SW 1271 (cell line): ENCODE measurements at places on chromosomes 6 and 20.
A peak's percentile ranks its signal among the peaks of the same experiment; 100 is the strongest.

DNA sequence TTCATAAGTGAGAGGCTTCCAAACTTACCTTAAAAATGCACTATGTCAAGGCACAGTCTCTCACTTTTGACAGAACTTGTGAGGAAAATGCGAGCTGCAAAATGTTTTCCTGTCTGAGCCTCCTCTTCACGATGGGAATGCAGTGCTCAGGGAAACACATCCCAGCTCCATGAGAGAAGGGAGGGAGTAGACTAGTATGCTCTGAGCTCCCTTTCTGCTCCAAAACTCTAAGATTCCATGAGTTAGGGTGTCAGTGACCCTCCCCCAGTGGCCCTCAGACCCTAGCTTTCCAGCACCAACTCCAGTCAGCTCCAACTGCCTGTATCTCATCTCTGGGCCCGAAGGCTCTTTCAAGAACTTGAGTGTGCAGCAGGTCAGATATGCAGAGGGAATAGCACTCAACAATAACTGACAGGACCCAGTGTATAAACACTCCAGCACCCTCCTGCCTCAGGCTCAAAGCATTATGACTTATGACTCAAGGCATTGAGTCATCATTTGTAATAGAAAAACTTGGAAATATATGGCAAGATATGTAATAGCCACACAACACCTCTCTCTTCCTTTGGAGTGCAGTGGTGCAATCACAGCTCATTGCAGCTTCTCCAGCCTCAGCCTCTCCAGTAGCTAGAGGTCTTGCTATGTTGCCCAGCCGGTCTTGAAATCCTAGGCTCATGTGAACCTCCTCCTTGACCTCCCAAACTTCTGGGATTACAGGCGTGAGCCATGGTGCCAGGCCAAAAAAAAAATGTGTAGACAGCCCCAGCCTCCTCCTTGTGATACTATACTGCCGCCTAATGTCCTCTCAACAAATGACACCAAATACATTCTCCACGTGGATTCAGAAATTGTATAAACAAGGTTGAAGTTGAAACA, 16.7 kb upstream of the ENTPD6 start:
- DNase-seq, result peak; percentile 88

- no peak for DNase-seq
These were observed 258.1 kb downstream of the DLL1 start for GRCh38 chr6:170032706-170033309.

GRCh38 chr6:86276056-86276455, 633.4 kb upstream of the SYNCRIP start:
- DNase-seq, result no peak

GRCh38 chr6:11851387-11851786, 72.8 kb upstream of the ADTRP start:
- no peak for DNase-seq

GRCh38 chr20:51318058-51318949, 224.2 kb downstream of the NFATC2 start:
- DNase-seq, result no peak

DNA sequence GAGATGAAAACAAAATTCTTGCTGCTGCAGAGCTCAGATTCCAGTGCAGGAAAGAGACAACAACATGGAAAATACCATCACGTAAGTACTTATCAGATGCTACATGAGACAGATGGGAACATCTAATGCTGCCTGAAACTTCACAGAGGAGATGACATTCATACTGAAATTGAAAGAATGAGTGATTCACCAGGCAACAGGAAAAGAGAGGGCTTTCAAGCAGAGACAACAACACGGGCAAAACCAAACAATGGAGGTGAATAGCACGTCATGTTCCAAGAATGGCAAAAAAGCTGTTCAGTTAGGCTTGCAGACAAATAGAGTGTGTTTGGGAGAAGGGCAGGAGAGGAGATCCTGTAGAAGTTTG, 39.3 kb downstream of the GTF2H5 start:
- DNase-seq, result no peak

- DNase-seq, result no peak
These were observed 344.9 kb upstream of the JAG1 start for GRCh38 chr20:11018668-11019170.
